Mesothelial cell of epicardium (in vitro differentiated cells): ENCODE measurements at places on chromosomes 12 and 14. TPM values are rescaled to one million over a fixed set of nuclear protein-coding genes. Genes with fewer than 3 reads are reported as not detected.

The TRPV4 gene
- total RNA-seq = 3.7 to 4.3 TPM (median 4.1 TPM) in 3 replicates

- H3K27ac ChIP-seq = no peak overlapping the region
- no peak overlapping the region for H3K4me3 ChIP-seq
- H3K36me3 ChIP-seq = no peaks in the 10 kb centered on the region
- peaks cover 12% of the 10 kb centered on the region for H3K4me1 ChIP-seq
- no peaks in the 10 kb centered on the region for H3K27me3 ChIP-seq
These were observed 61.7 kb downstream of the DIO3 start for GRCh38 chr14:101623077-101623372.

- no peaks in the 10 kb centered on the region for H3K27me3 ChIP-seq
- no peak overlapping the region for H3K27ac ChIP-seq
- DNase-seq = no peak
- no peaks in the 10 kb centered on the region for H3K4me1 ChIP-seq
- H3K4me3 ChIP-seq = no peak overlapping the region
- H3K36me3 ChIP-seq = peaks cover 16% of the 10 kb centered on the region
These were observed 63.1 kb upstream of the GPR68 start for GRCh38 chr14:91307652-91308051.

The KRT7 gene
- 85.5 to 90.3 TPM (median 86.6 TPM) in 3 replicates for total RNA-seq

- no peaks in the 10 kb centered on the region for H3K36me3 ChIP-seq
- peaks cover 31% of the 10 kb centered on the region for H3K4me1 ChIP-seq
- no peaks in the 10 kb centered on the region for H3K27me3 ChIP-seq
- H3K27ac ChIP-seq = peak overlapping the region; percentile 71
- no peak for DNase-seq
- H3K4me3 ChIP-seq = no peak overlapping the region
These were observed 125.7 kb downstream of the CRADD start for GRCh38 chr12:93802698-93803423.

The ERO1A gene
- 38.4 to 42.7 TPM (median 39.3 TPM) in 3 replicates for total RNA-seq

GRCh38 chr12:102487226-102487625 is 6.9 kb upstream of the IGF1 start:
- no peak overlapping the region for H3K4me3 ChIP-seq
- no peaks in the 10 kb centered on the region for H3K27me3 ChIP-seq
- DNase-seq = no peak
- H3K4me1 ChIP-seq = peaks cover 24% of the 10 kb centered on the region

- H3K27me3 ChIP-seq = peaks cover 1% of the 10 kb centered on the region
- no peak overlapping the region for H3K27ac ChIP-seq
- H3K4me3 ChIP-seq = no peak overlapping the region
- no peaks in the 10 kb centered on the region for H3K36me3 ChIP-seq
These were observed 89.5 kb downstream of the PELI2 start for GRCh38 chr14:56207626-56208292.

DNA sequence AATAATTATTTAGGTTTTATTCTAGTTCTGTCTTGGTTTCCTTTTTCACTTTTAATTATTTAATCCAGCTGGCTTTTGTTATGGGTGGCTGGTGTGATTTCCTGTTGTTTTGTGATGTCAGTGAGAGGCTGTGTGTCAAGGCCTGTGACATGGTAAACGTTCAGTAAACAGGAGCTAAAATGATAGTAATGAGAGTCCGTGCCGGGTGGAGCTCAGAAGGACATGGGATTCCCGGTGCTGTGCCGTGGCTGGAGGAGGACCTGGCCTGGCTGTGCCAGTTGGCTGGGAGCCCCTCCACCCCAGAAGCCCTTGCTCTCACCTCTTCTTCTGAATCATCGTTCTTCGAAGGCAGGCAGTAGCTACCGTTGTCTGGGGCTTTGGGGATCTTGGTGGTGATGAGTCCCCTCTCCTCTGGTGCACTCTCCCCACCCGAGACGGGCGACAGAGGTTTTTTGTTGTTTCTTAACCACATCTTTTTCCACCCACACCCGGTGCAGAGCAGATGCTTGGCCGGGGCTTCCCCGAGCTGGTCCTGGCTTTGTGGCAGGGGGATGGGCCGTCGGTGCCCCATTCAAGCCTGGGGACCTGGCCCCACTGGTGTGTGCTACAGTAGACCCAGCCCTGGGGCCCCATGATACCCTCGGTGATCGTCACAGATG is 29.1 kb downstream of the SH2B3 start:
- peaks cover 2% of the 10 kb centered on the region for H3K36me3 ChIP-seq
- H3K4me3 ChIP-seq = no peak overlapping the region
- no peak overlapping the region for H3K27ac ChIP-seq
- DNase-seq = no peak
- H3K4me1 ChIP-seq = peaks cover 11% of the 10 kb centered on the region

GRCh38 chr12:119036878-119037825 is 55.8 kb downstream of the SRRM4 start:
- DNase-seq = no peak
- no peak overlapping the region for H3K27ac ChIP-seq
- no peaks in the 10 kb centered on the region for H3K36me3 ChIP-seq
- no peak overlapping the region for H3K4me3 ChIP-seq

The OAS2 gene
- 0.22 to 0.43 TPM (median 0.36 TPM) in 3 replicates for total RNA-seq

DNA sequence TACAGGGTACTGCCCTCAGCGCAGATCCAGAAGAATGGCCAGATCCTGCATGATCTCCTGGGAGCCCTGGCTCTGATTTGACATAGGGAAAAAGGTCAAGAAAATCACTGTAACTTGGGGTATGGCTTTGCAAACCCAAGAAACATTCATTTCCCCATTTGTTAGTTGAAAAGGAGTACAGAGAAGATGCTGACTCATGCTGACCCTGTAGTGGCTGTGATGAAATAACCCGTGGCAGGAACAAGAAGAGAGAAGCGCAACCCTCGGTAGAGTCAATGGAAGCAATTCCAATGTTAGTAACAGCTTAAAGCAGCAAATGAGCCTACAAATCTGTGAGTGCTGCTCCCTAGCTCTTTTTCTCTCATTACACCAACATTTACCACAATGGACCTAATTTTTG is 281.6 kb upstream of the NPAS3 start:
- H3K4me1 ChIP-seq = peaks cover 9% of the 10 kb centered on the region
- no peak overlapping the region for H3K4me3 ChIP-seq
- no peak overlapping the region for H3K27ac ChIP-seq
- DNase-seq = no peak
- H3K36me3 ChIP-seq = no peaks in the 10 kb centered on the region

The GLI1 gene
- total RNA-seq = 6.0 to 10.1 TPM (median 8.4 TPM) in 3 replicates

The AMDHD1 gene
- 0.47 TPM in 1 of 3 replicates, not detected in the others for total RNA-seq

- DNase-seq = no peak
- H3K4me1 ChIP-seq = no peaks in the 10 kb centered on the region
- H3K4me3 ChIP-seq = no peak overlapping the region
- H3K27ac ChIP-seq = no peak overlapping the region
These were observed 33.0 kb upstream of the SSTR1 start for GRCh38 chr14:38174711-38175110.

The CLEC4E gene
- total RNA-seq = not detected in 3 replicates

GRCh38 chr12:79056775-79057174 is 192.2 kb downstream of the SYT1 start:
- no peaks in the 10 kb centered on the region for H3K27me3 ChIP-seq
- no peak for DNase-seq
- no peak overlapping the region for H3K27ac ChIP-seq
- peaks cover 3% of the 10 kb centered on the region for H3K36me3 ChIP-seq
- no peak overlapping the region for H3K4me3 ChIP-seq

The SERPINA12 gene
- total RNA-seq = not detected in 3 replicates

The ESYT1 gene
- 64.7 to 69.4 TPM (median 67.2 TPM) in 3 replicates for total RNA-seq

DNA sequence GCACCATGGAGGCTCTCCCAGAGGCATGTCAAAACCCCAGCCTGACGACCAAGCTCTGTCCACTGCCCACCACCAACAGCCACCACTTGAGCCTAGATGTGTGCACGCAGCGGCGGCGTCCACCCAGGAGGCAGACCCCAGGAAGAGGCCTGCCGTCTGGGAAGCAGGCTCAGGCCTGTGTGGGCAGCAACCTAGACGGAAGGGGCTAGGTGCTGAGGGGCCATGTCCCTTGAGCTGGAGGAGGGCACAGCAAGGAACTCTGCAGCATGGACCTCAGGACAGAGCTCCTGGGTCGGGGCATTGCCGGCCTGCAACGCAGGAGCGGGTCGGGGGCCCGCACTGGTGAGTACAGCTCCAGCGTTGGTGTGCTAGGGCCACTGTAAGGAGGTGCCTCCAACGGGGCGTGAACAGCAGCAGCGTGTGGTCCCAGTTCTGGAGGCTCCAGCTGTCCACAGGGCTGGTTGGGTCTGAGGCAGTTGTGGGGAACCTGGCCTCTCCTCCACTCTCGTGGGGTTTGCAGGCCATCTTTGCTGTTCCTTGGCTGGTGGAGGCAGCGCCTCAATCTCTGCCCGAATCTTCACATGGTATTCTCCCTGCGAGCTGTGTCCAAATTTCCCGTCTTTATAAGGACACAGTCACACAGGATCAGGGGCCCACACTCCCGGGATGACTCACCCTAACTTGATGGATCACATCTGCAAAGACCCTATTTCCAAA is 20.5 kb downstream of the ZBTB42 start:
- H3K27me3 ChIP-seq = peaks cover 20% of the 10 kb centered on the region
- H3K36me3 ChIP-seq = peaks cover 5% of the 10 kb centered on the region
- no peak overlapping the region for H3K27ac ChIP-seq
- H3K4me1 ChIP-seq = peaks cover 19% of the 10 kb centered on the region
- no peak overlapping the region for H3K4me3 ChIP-seq

GRCh38 chr12:13197526-13198143 is 1.1 kb downstream of the EMP1 start:
- H3K4me1 ChIP-seq = peaks cover 70% of the 10 kb centered on the region
- peak overlapping the region; percentile 64 for H3K27ac ChIP-seq
- H3K4me3 ChIP-seq = peak overlapping the region; percentile 46

DNA sequence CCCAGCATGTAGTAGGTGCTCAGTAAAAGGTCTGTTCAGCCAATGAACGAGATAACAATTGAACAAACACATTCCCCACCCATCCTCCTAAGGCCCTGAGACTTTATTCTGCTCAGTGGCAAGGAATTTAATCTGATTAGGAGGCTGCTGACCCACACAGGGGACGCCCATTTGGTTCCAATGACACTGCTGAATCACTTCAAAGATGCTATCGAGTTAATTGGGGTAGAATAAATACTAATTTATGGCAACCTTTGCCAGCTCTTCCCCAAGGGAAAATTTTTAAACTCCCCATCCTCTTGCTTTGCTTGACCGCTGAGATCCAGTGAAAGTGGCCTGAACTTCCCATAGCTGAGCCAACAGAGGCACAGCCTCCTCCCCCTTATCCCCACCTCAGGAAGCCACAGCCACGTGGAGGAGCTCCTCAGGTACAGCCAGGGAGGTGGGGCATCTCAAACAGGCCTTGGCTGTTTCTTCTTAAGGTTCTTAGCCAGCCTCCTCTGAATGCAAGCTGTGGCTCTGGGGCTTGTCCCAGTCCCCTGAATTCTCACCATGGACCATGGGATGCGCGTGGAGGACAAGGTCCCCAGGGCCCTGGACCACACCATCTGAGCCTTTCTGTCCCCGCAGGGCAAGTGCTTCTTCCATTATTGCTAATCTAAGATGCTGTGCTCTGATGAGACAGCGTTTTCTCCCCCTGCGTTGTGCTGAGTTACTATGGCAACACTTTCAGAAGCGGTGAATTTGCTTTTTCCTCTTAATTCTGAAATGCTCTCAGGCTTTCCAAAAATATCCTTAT is 26.7 kb downstream of the C14orf132 start:
- no peaks in the 10 kb centered on the region for H3K27me3 ChIP-seq
- H3K4me1 ChIP-seq = no peaks in the 10 kb centered on the region
- peaks cover 1% of the 10 kb centered on the region for H3K36me3 ChIP-seq
- no peak overlapping the region for H3K27ac ChIP-seq
- no peak overlapping the region for H3K4me3 ChIP-seq

DNA sequence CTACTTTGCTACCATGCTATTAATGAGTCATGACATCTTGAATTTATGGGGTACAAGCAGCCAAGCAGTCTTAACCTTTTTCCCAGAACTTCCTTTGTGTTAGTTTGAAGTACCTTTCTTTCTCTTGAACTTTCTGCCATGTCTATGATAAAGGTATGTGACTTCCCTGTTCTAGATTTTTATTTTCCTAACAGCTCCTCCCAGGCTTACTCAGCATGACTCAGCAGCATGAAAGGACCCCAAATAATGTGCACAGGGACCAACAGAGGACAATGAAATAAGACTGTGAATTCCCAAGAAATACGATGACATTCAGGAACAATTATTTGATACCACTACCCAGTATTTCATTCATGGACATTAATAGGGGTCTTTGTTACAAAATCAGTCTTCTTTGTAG is 60.0 kb downstream of the TTC6 start:
- H3K36me3 ChIP-seq = no peaks in the 10 kb centered on the region
- H3K27ac ChIP-seq = no peak overlapping the region
- no peak for DNase-seq
- no peak overlapping the region for H3K4me3 ChIP-seq

The NTS gene
- total RNA-seq = 0.25 TPM in 1 of 3 replicates, not detected in the others

DNA sequence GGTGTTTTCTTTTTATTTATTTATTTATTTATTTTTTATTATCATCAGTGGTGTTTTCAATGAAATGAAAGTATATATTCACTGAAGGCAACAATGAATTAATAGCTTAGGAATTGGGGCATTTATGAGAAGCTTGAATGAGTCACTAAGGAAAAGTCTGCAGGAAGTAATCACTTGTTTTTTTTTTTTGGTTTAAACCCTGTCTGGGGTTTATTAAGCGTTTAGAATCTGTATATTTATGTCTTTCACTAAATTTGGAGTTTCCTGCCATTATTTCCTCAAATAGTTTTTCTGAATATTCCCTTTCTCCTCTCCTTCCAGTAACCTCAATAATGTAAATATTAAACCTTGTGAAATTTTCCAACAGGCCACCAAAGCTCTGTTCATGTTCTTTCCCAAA is 85.5 kb downstream of the TESC start:
- no peak for DNase-seq
- H3K4me1 ChIP-seq = no peaks in the 10 kb centered on the region
- no peak overlapping the region for H3K4me3 ChIP-seq

- peaks cover 36% of the 10 kb centered on the region for H3K4me1 ChIP-seq
- peak overlapping the region; percentile 71 for H3K27ac ChIP-seq
- DNase-seq = no peak
- no peak overlapping the region for H3K4me3 ChIP-seq
- peaks cover 2% of the 10 kb centered on the region for H3K36me3 ChIP-seq
These were observed 172.8 kb downstream of the ETV6 start for GRCh38 chr12:11822081-11822834.

The MYF5 gene
- not detected in 3 replicates for total RNA-seq

The TNS2 gene
- total RNA-seq = 78.8 to 91.7 TPM (median 86.4 TPM) in 3 replicates

DNA sequence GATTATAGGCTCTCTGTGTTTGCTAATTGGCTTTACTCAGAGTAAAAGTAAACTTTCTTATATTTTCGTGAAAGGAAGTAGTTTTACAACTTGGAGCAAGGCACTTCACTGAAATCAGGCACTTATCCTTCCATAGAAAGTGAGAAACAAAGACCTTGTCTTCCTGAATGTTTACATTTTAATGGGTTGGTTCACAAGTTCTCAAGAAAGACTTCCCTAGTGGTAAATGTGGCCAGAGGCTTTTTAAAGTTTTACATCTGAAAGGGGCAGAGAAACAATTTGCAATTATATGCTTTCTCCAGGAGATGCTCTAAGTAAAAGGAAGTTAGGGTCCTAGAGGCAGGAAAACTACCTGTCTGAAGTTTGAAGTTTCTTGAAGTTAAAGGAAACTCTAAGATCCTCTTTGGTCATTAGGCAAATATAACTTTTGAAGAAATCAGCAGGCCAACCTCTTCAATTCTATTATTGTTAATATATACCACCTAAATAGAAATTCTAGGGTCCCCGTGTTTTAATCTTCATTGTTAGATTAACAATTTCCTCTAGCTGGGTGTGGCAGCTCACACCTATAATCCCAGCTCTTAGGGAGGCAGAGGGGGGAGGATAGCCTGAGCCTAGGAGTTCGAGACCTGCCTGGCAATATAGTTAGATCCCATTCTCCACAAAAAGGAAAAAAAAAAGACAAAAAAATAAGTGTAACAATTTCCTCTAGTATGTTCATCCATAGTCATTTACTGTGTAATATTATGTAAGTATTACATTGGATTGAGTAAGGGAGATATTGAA is 644.9 kb upstream of the FOXG1 start:
- no peaks in the 10 kb centered on the region for H3K4me1 ChIP-seq
- no peaks in the 10 kb centered on the region for H3K27me3 ChIP-seq
- no peak overlapping the region for H3K4me3 ChIP-seq
- DNase-seq = no peak
- H3K36me3 ChIP-seq = no peaks in the 10 kb centered on the region
